Stimulated activated CD4-positive, alpha-beta T cell treated with anti-CD3 and anti-CD28 coated beads, Interleukin-12 subunit alpha, Interleukin-12 subunit beta, amount 100 ng/mL, for 24 hours (primary cell): ENCODE measurements at places on chromosomes 2 and 18.

GRCh38 chr18:22307528-22307927 is 110.2 kb downstream of the CTAGE1 start:
- DNase-seq, result no peak

GRCh38 chr18:58158459-58158858 is 114.4 kb downstream of the NEDD4L start:
- DNase-seq, result no peak

GRCh38 chr2:224217962-224218347 is 178.9 kb upstream of the SERPINE2 start:
- no peak for DNase-seq

DNA sequence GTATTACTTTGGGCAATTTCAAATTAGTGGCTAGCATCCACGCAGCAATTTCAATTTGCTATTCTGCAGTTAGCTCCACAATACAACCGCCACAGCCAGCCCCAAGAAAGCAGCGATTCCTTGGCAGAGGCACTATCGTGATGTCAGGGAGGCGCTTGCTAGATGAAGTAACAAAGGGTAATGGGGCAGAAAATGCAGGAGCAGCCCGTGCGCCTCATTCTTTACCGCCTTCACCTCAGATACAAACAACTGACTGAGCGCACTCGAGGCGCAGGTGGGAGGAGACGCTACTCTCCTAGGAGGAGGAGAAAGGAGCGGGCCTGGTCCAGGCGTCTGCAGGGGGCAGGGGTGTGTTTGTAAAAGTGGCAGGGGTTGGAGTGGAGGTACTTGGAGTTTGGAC is 76.9 kb upstream of the ASB18 start:
- no peak for DNase-seq

DNA sequence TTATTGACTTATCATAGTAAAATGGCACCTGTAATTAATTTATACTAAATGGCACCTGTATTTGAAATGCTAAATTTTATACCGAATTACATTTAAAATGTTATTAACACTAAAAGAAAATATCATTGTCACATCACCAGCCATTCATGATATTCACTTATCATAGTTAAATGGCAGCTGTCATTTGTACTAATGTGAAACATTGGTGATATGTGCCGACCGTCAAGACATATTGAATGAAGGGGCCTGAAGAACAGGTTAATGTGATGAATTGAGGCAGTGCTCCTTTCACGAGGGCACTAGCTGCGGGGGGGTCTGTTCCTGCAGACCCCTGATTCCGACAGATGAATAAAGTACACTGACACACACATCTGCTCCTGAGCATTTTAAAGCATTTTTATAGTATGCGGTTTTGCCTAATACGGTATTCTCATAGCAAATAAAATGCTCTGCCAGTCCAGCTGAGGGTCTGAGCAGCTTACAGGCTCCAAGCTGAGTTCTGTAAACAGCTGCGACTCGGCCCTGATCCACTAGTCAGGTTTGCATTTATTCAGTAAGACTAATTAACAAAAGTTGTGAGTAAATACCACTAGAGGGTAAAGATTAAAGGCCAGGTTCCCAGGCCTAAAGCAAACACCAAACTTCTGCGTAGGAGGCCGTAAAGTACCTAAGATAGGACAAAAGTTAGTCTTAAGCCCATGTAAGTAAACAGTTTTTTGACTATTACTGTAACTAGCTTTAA is 593.4 kb upstream of the NETO1 start:
- no peak for DNase-seq

- no peak for DNase-seq
These were observed 118.2 kb downstream of the CTNNA2 start for GRCh38 chr2:79630972-79631557.

DNA sequence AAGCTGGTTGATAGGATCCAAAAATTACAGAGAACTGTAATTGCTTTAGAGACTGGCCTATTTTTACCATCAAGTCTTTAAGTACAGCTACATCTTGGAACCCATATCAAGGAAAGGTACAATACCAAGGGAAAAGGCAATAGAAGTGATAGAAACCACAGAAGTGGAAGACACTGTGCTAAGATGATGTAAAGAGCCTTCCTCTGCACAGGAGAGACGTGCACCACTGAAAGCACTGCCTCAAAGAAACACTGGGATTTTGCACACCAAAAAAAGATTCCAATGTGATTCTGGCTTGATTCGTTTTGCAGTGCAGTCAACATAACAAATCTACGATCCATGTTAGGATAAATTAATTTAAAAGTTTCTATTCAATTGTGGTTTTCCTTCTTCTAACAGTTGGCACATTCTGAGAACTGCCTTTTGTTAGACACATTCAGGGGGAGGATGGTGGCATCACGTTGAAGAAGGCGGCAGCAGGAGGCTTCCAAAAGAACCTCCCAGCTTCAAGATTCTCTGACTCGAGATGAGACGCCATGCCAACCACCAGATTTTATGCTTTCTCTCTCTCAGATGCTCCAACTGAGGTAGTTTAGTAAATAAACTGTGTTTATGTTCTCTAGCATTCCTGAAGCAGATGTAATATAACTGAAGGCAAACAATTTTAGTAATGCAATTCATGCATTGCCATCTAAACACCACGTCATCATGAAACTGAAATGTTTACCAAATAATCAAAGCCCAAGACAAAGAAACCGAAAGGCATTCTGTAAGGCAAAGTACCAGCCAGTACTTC is 102.9 kb downstream of the BCL2 start:
- DNase-seq, result no peak

DNA sequence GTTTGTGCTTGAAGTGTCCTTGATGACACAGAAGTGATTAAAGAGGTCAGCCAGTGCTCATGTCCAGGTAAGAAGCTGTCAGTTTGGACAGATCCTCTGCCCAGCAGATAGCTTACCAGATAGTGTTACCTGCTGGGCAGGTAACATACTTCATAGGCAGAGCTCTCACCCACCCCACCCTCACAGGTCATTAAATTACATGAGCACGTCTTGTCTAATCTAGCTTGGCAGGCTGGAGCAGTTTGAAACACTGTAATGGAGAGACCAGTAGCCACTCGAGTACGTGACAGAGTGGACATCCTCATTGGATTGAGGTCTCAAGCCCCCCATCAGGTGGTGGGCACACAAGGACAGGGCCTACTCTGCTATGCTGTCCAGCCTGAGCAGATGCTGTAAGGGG is 27.1 kb downstream of the TTC32 start:
- DNase-seq, result no peak
